Liver (tissue), 10 donors: ENCODE measurements at places on chromosomes 7 and 10. TPM values are rescaled to one million over a fixed set of nuclear protein-coding genes. Genes with fewer than 3 reads are reported as not detected.

The DUSP5 gene
- total RNA-seq = 7.5 TPM

The GRM3 gene
- 0.08 TPM for total RNA-seq

DNA sequence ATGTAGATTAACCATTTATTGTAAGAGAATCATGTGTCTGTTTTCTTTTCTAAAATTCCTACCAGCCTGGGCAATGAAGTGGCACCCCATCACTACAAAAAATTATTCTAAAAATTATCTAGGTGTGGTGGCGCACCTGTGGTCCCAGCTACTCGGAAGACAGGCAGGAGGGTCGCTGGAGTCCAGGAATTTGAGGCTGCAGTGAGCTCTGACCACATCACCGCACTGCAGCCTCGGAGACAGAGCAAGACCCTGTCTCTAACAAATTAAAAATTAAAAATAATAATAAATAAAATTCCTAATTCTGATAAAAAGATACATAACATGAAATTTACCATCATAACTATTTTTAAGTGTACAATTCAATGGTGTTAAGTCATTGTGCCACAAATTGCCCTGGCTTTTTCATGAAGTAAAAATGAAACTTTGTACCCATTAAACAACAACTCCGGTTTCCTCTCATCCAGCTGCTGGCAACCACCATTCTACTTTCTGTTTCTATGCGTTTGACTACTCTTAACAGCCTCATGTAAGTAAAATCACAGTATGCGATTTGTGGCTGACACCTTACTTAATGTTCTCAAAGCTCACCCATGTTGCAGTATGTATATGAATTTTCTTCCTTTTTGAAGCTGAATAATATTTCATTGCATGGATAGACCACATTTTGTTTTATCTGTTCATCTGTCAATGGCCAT, 20.6 kb upstream of the USP6NL start:
- peak overlapping the region; percentile 53 for H3K4me3 ChIP-seq
- H3K36me3 ChIP-seq = no peaks in the 10 kb centered on the region
- H3K27me3 ChIP-seq = no peaks in the 10 kb centered on the region
- DNase-seq = no peak
- H3K4me1 ChIP-seq = no peaks in the 10 kb centered on the region
- peak overlapping the region; percentile 43 for H3K27ac ChIP-seq

DNA sequence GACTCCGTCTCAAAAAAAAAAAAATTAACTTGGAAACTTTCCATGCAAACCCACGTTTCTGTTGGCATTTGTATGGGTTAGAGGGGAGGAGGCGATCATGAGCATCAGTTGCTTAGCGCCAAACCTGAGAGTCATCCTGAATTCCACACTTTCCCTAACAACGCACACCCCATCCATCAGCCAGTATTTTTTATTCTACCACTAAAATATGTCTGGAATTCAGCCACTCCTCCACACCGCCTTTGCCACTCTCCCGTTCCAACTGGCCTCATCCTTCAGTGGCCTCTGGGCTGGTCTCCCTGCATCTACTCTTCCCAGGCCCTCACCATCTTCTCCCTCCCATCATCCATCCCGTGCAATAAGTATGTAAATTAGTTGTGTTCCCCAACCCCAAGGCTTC, 4.7 kb upstream of the LMBR1 start:
- no peaks in the 10 kb centered on the region for H3K27me3 ChIP-seq
- H3K36me3 ChIP-seq = no peaks in the 10 kb centered on the region
- no peak overlapping the region for H3K4me3 ChIP-seq
- DNase-seq = no peak

GRCh38 chr7:18445916-18446520, 49.5 kb upstream of the HDAC9 start:
- no peaks in the 10 kb centered on the region for H3K27me3 ChIP-seq
- DNase-seq = no peak

- H3K4me3 ChIP-seq = no peak overlapping the region
- DNase-seq = peak; percentile 59
- peaks cover 15% of the 10 kb centered on the region for H3K4me1 ChIP-seq
- H3K27me3 ChIP-seq = no peaks in the 10 kb centered on the region
Measured at GRCh38 chr7:1856161-1856887, 186.2 kb downstream of the ELFN1 start.

DNA sequence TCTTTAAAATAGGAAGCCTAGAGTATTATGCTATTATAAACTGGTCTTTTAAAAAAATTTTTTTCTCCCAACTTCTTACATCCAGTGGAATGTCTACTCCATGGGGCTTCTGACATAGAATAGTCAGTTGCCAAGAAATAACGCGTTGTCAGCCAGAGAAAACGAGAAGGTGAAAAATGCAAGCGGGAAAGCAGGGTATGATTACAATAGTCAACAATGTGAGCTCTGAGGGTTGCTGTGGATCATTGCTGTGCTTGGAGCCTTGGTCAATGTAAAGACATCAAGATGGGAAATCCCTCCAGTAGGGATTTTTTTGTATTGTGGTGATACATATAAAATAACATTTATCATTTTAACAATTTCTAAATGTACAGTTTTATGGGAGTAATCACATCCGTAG, 27.6 kb upstream of the PLPP4 start:
- no peaks in the 10 kb centered on the region for H3K4me1 ChIP-seq
- peaks cover under 1% of the 10 kb centered on the region for H3K27me3 ChIP-seq
- no peak overlapping the region for H3K27ac ChIP-seq
- DNase-seq = no peak
- no peak overlapping the region for H3K4me3 ChIP-seq
- H3K36me3 ChIP-seq = no peaks in the 10 kb centered on the region

GRCh38 chr7:120931243-120931642, 19.3 kb upstream of the ING3 start:
- no peaks in the 10 kb centered on the region for H3K36me3 ChIP-seq
- H3K27me3 ChIP-seq = no peaks in the 10 kb centered on the region
- no peak overlapping the region for H3K27ac ChIP-seq
- H3K4me3 ChIP-seq = no peak overlapping the region
- no peak for DNase-seq
- H3K4me1 ChIP-seq = no peaks in the 10 kb centered on the region

GRCh38 chr10:73653701-73654100, 2.1 kb downstream of the SYNPO2L start:
- no peak overlapping the region for H3K4me3 ChIP-seq
- no peaks in the 10 kb centered on the region for H3K27me3 ChIP-seq
- H3K36me3 ChIP-seq = no peaks in the 10 kb centered on the region
- H3K4me1 ChIP-seq = no peaks in the 10 kb centered on the region
- H3K27ac ChIP-seq = no peak overlapping the region

DNA sequence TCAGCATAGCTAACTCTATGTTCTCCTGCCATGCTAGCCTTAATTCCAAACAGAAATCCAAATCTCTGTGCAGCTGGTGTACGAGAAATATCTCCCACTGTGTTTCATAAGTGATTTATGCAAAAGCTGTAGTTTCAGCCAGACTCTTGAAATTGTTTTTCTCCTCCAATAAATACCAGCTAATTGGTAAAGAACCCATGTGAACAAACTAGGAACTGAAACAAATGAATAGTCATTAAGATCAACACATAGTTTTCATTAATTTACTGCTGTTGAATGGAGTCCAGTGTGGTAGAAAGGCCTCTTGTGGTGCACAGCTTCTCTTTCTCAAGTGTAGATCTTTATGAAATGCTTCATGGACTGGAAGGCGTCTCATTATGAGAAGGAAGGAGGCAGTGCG, 18.4 kb downstream of the PPP1R17 start:
- H3K4me3 ChIP-seq = no peak overlapping the region
- H3K4me1 ChIP-seq = no peaks in the 10 kb centered on the region
- peaks cover 3% of the 10 kb centered on the region for H3K27me3 ChIP-seq

GRCh38 chr7:93055543-93056107, 62.2 kb downstream of the SAMD9 start:
- H3K4me3 ChIP-seq = no peak overlapping the region
- DNase-seq = no peak
- no peaks in the 10 kb centered on the region for H3K36me3 ChIP-seq

GRCh38 chr7:116951366-116952292, 1.7 kb upstream of the ST7 start:
- H3K27me3 ChIP-seq = no peaks in the 10 kb centered on the region
- no peak overlapping the region for H3K27ac ChIP-seq
- H3K4me1 ChIP-seq = no peaks in the 10 kb centered on the region

GRCh38 chr7:5450549-5451327, 27.1 kb upstream of the TNRC18 start:
- peak; percentile 60 for DNase-seq
- no peaks in the 10 kb centered on the region for H3K36me3 ChIP-seq
- no peak overlapping the region for H3K4me3 ChIP-seq
- H3K27me3 ChIP-seq = no peaks in the 10 kb centered on the region
- no peak overlapping the region for H3K27ac ChIP-seq
